ENCODE measurements at places on chromosomes 2 and 18.
A peak's percentile ranks its signal among the peaks of the same experiment; 100 is the strongest.

DNA sequence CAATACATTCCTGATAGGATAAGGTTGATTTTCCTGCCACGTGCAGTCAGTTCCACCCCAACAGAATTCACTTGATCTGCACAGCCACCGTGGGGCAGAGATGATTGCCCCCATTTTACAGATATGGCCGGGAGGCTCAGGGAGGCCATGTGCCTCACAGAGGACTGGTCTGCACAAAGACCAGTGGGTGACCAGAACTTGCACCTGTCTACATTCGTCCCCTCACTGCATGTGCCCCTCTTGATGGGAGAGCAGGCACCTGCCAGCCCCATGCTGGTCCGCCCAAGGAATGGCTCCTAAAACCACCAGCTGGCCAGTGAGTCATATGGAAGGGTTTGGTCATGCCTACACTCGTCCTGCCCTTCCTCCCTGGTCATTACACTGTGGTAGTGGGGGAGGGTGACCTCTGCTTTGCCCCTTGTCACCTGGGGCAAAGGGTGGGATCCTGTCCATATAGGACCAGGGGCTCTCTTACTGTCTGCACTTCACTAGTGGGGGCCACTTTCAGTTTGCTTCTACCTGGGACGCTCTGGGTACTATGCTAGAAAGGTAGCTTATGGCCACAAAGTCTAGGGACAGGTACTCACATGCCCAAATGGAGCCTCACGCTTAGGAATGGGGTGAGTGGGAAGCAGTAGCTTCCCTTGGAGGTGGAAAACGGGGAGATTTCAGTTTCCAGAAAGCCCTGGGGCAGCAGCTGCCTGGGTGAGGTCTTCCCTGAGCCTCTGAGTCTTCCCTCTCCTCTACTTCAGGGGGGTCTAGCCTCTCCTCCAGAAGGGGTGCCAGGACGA is 14.7 kb downstream of the RRM2 start:
- DNase-seq = no peak

DNA sequence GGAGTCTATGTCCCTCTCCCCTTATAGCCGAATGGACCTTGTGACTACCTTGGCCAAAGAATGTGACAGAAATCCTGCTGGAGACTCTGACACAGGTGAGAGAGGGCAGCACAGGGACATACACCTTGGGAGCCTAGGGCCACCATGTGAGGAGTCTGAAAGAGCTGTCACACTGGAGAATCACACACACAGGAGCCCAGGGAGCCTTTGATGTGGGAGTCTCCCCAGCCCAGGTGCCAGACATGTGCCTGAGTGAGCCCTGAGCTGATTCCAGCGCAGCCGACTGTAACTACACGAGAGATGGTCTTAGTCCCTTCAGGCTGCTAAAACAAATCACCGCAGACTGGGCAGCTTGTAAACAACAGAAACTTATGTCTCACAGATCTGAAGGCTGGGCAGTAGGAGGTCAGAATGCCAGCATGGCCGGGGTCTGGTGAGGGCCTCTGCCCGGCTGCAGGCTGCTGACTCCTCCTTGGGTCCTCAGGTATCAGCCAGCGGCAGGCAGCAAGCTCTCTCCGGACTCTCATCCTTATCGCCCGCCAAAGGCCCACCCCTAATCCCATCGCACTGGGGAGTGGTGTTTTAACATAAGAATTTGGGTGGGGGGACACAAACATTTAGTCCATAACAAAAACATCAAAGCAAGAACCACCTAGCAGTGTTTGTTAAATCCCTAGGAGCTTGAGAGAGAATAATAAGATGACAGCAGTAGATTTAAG is 63.8 kb upstream of the GPR45 start:
- no peak for DNase-seq

- peak; percentile 9 for DNase-seq
These were observed 54.8 kb upstream of the CREB1 start for GRCh38 chr2:207474863-207475485.

GRCh38 chr2:179543361-179543901 is 278.8 kb upstream of the SESTD1 start:
- no peak for DNase-seq

DNA sequence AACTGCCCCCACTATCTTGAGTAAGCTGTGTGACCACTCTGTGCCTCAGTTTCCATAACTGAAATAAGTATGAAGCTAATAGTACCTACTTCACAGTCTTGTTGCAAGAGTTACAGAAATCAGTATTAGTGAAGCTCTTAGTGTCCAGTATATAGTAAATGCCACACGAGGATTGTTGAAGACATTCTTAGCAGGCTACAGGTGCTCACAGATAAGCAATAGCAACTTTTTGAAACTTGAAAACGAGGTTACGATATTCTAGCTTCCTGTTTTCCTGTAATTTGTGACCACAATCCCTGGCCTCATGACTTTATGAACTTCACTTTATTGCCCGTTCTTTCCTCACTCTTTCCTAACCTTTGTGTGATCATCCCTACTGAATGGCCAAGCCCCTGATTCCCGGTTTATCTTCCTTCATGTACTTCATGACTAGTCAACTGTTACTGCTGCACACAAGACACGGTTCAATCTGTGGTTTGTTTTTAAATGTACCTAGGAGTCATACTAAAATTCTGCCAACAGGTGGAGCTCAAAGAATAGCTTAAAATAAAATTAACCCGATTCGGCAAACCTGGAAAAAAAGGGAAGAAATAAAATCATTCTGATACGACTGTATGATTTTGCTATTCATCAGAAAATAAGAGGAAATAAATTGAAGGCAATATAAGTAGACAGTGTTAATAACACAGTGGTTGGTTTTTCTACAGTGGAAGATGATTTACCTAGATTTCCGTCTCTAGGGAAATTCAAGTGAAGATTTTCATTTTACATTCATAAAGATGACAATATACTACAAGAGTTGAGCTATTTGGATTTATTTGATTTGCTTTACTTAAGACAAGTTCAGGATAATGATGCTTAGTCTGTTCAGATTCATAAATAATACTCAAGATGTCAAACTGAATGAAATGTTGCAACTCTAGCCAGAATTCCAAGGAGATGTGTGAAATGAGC is 38.1 kb upstream of the STAT1 start:
- DNase-seq = no peak

- no peak for DNase-seq
These were observed 148.6 kb downstream of the MAIP1 start for GRCh38 chr2:200104015-200104414.

DNA sequence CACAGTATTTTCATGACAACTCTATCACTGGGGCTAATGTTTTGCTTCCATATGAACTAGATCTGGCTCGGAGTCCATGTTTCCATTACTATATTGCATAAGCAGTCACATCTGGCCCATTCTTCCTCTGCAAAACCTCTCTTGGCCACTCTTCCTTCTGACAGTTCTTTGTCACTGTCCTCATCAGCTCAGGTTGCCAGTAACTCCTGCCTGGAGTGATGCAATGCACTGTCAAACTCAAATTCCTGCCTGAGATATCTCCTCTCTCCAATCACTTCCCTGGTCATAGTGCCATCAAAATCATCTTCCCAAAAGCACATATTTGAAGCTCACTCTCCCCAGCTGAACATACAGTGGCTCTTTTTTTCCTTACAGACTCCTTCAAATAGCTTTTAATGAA is 66.1 kb downstream of the COLEC12 start:
- DNase-seq = no peak

GRCh38 chr2:212619954-212620353 is 81.4 kb upstream of the ERBB4 start:
- no peak for DNase-seq

DNA sequence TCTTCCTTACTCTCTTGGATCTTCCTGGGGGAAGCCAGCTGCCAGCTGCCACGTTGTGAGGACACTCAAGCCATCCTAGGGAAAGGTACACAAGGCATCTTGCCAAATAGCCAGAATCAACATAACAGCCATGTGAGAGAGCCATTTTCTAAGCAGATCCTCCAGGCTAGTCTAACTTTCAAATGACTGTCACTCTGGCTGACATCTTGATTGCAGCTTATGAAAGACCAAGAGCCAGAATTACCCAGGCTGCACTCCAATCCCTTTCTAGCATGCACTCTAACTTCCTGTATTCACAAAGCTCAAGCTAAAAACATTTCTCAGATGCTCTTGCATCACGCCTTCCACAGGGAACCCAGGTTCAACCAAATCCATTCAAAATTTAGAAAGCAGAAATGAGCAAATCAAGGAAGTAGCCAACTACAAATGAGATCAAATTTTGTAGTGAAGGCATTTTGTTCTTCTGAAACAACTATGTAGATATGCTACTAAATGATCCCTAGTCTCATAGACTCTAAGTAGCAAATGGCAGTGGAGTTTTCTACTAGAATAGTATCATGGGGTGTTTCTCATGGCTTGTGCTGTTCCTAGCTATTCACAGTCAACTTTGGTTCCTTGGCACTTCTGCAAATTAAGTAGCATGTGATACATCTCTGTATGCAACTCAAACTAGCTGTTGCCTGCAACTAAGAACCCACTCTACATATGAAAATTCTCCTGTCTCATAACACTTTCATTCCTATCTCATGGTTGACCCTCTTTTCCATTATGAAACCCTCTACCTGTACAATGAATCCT is 281.9 kb downstream of the ZEB2 start:
- DNase-seq = no peak

DNA sequence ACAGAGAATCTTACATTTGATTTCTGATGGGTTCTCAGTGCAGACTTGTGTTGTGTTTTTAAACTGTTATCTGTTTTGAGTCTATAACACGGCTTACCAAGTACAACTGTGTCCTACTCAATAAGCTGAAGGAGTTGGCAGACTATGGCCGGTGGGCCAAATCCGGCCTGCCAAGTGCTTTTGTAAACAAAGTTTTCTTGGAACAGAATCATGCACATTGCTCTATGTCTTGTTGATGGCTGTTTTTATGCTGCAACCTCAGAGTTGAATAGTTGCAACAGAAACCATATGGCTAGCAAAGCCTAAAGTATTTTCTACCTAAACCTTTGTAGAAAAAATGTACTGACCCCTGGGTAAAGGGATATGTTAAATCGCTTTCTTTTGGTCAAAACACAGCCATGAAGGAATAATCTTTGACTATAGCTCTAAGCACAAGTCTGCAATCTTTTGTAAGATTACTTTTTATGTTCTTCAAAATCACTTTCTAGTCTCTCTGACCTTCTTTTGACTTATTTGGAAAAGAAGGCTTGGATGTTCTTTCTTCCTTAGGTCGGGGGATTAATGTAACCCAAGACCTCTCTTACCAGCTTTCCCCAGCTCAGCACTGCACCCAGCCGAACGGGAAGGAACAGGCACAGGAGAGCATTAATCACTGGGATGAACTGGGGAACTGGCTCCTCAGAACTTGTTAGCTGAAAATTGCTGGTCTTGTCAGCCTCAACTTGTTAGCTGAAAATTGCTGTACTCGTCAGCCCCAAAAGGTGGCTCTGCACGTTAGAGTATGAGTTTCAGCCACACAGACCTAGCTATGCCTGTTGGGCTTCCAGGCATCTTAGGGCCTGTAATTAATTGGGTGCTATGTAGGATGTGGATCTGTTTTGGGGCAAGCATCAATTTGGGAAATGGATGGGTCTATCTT is 75.4 kb downstream of the CD8B2 start:
- no peak for DNase-seq

- DNase-seq = no peak
These were observed 276.7 kb upstream of the STON1 start for GRCh38 chr2:48253301-48253700.

DNA sequence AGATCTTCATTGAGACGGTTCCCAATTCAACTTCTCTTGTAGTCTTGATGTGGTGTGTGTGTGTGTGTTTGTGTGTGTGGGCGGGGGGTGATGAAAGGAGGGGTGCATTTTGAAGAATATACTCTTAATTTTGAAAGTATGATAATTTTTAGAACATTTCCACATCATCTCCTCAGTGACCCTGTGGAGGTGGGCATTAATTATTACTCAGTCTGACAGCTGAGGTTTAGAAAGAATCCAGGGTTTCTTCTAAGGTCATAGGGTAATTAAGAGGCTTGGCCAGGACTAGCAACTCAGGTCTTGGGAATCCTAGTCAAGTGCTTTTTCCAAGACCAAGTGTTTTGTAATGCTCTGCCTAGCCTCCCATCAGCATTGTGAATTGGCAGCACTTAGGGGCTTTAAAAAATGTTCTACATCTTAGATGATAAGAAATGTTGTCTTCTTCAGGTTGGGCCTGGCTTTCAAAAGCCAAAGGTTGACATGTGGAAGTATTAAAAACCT is 100.5 kb downstream of the SPTBN1 start:
- DNase-seq = no peak

GRCh38 chr2:225022188-225022587 is 20.1 kb downstream of the DOCK10 start:
- no peak for DNase-seq

DNA sequence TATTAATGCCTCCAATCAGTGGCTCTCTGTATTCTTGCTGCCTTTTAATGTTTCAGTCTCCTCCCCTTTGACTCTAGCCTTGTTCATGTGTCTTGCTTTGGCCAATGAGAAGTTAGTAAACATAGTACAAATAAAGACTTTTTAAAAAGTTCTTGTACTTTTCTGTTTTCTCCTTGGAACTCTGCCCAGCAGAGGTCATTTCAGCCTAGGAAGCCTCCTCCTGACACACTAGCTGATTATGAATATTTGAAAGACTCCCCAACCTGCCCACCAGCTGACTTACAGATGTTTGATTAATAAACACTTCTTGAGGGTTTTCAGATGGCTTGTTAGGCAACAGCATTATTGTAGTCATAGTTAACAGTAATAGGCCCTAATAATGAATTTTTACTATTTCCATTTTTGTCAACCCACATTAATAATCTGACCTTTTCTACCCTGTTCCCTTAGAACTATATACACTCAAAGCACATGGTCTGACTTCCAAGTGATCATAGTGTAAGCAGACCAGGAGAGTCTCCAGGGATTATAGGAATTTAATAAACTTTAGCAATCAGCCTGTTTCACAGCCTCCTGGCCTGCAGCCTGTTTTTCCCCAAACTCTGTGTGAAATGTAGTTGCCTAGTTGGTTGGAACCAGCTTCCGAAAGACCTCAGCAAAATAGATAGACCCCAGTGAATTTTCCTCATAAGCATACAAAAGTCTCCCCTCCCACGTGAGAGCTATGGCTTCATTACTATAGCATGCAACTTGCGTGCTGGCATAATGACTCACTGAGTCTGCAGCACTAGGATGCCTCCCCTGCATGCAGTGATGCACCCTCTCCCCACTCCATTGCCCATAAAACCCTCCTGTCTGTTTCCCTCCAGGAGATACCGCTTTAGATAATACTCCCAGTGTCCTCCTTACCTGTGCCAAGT is 670.7 kb upstream of the ZNF804A start:
- DNase-seq = no peak

DNA sequence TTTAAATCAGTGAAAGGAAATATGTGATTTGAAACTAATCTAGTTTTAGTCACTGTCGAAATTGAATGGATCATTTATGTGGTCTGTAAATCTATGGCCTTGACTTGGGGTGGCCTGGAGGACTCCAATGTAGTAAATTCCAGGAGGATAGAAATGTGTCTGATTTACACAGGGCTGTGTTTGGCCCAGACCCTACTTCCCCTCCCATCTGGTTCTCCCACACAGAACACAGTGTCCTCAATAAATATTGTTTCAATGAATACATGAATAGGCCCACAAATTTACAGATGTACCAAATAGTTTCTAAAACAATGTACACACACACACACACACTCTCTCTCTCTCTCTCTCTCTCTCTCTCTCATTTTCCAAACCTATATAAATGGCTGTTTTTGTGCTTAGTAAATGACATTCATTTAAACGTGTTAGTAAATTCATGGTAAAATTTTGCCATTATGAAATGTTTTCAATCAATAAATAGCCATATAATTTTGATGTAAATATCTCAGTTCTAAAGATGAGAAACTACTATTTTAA is 1.9 kb downstream of the CCDC68 start:
- no peak for DNase-seq

- no peak for DNase-seq
These were observed 88.0 kb downstream of the AQP4 start for GRCh38 chr18:26777351-26778053.

Data from activated T-helper 1 cell treated with Interleukin-2 at 50 U/mL for 16 hours (primary cell).